ENCODE measurements at places on chromosomes 1 and 21.
A peak's percentile ranks its signal among the peaks of the same experiment; 100 is the strongest.

DNA sequence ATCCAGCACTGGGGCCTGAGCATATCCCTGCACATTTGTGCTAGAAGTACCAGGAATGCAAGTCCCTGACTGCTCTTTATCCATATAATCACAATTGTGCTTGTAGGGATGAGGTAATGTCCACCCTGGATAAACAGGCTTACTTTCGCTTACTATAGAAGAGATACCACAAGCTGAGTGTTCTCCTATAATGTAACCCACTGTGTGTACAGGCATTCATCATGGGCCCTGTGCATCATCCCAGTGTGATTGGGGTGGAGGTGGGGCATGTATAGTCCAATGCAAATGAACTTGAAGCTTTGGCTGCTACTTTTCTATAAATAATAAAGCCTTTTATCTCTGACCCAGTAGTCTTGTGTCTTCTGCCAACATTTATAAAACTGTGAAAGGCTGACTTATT lies 69.3 kb downstream of the MAN1A2 start:
- DNase-seq, result no peak

GRCh38 chr1:230215031-230215430 lies 148.0 kb downstream of the GALNT2 start:
- DNase-seq, result peak; percentile 7

- no peak for DNase-seq
Observed at GRCh38 chr1:21648791-21649190, 20.4 kb downstream of the RAP1GAP start.

- peak; percentile 87 for DNase-seq
Observed at GRCh38 chr1:210250665-210250997, 18.0 kb downstream of the SERTAD4 start.

DNA sequence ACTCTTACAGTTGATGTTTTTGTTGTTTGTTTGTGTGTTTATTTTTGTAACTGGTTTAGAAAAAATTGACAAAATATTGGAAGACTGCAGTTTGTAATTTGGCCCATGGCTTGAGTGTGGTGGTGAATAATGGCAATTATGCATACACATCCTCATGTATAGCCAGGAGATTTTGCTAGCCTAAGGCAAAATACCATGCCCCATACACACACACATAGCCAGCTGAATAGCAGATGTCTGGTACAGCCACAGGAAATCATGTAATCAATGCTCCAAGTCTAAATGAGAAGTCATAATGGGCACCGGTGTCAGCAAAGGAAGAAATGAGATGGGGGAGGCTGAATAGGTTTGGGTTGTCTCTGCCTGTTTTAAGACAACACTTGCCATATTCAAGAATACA lies 135.2 kb upstream of the COA6 start:
- DNase-seq, result peak; percentile 90
